Bronchial epithelial cell (primary cell): ENCODE measurements at places on chromosomes 7 and 10.

GRCh38 chr10:7157091-7157490 is 253.7 kb downstream of the SFMBT2 start:
- DNase-seq: no peak

- no peak for DNase-seq
Observed at GRCh38 chr10:56258378-56258777, 102.7 kb downstream of the ZWINT start.

DNA sequence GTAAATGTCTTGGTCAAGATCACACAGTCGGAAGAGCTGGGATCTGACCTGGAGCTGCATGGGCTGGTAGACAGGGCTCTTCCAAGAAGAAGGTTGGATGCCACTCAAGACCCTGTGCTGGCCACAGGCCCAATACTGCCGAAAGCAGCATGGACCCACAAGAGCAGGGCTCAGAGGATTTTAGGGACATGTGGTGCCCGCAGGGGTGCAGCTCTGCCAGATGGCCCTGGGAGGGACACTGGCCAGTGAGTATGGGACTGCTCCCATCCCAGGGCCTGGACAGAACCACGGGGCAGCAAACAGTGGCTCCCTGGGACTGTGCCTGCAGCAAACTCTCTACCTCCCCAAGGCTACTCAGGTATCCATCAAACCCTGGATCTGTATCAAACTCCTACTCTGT is 12.4 kb downstream of the MAT1A start:
- no peak for DNase-seq

GRCh38 chr10:21369697-21370096 is 155.8 kb downstream of the SKIDA1 start:
- no peak for DNase-seq

GRCh38 chr10:3530783-3531645 is 254.0 kb downstream of the KLF6 start:
- peak; percentile 87 for DNase-seq

- DNase-seq: no peak
Observed at GRCh38 chr10:103742824-103743223, 112.6 kb downstream of the SH3PXD2A start.

- DNase-seq: no peak
Observed at GRCh38 chr10:118249714-118250113, 92.4 kb downstream of the FAM204A start.

DNA sequence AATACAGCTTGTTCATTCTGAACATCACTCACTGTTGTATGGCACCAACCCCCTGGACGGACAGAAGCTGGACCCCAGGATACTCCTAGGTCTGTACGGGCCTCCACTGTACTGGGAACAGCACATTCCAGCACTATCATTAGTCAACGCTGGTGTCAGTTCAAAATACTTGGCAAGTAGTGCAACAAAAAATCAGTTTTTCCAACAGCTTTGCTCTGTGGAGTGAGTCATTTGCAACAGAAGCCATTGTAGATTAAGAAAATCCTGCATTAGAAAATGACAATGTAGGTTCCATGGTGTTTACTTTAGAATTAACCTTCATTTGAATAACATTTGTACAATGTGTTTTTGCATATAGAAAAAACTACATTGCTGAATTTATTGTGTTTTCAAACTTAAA is 266.6 kb downstream of the HDAC9 start:
- DNase-seq: no peak

- DNase-seq: no peak
Observed at GRCh38 chr10:562142-562541, 127.3 kb downstream of the DIP2C start.

DNA sequence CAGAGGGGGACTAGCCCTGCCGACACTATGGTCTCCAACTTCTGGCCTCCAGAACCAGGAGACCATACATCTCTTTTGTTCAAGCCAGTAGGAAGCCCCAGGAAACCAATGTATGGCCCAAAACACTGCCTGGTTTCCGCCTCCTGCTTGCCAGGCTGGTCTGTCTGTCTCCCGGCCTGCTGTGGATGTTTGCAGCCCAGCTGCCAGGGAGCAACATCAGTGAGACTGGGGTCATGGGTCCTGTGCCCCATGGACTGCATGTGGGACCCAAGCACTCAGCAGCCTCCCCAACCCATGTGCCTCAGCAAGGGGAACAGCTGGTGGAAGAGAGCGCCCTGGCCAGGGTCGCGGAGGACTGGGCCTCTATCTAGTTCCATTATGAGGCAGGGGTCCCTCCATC is 33.4 kb upstream of the NUB1 start:
- no peak for DNase-seq

DNA sequence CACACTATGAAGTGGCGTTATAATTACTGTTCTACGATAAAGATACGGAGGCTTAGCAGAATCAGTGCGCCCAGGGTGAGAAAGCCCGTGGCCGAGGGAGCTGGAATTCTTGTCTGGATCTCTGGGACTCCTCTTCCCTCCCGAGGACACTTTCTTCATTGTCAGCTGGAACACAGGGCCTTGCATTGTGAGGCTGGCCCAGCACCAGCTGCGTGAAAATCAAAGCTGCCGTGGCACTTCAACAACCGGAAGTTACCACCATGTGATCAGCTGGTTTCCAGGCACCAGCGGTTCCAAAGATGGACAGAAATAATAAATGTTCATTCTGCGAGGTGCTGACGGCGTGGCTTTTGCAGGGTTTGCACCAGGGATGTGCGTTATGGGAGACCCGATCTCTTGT is 234.0 kb upstream of the PITRM1 start:
- no peak for DNase-seq

GRCh38 chr7:45033931-45034290 is 33.9 kb downstream of the CCM2 start:
- DNase-seq: peak; percentile 98

DNA sequence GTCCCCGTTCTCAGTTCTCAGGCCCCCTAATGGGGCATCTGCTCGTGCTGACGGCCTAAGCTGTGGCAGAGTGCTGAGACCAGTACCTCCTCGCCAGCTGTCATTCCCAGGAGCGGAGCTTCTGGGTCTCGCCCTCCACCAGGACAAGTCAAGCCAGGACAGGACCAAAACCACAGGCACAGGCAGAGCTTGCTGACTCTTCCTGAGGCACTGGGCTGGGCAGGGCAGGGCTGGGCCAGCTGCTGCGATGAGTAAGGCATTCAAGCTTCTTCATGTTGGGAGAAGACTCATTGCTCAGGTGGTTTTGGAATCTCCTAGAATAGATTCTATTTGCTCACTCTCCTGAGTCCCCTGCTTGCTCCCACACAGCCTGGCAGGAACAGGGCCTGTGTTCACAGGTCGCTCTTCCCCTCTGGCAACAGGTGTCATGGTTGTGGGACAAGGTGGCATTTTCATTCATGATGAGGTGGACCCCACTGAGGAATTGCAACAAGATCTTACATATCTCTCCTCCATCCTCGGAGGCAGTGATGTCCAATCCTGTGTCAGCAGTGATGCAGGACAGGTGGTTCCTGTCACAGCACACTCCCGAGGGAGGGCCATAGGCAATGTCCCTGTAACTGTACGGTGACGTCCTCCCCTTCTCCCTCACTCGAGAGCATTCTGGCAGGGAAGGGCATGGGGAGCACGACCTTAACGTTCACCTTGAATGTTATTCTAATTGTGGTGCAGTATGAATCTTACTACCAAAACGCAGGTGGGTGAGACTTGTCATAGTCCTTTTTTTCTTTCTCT is 17.0 kb upstream of the SH3PXD2A start:
- peak; percentile 99 for DNase-seq

DNA sequence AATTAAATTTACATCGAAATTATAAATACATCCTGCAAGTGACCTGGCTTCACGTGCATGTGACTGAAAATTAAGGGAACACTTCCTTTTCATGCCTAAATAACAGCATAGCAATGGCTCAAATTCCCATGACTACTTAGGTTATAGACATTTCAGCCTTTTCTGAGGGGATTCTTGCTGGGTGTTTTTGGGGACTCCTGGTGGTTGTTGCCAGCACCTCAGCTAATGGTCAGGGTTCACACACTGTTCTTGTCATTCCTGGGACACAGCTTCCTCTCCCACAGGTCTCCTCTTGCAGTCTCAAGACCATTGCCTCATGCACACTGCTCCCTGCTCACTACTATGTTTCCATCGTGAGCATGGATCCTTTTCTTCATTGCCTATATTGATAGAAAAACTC is 148.9 kb upstream of the GLI3 start:
- no peak for DNase-seq

DNA sequence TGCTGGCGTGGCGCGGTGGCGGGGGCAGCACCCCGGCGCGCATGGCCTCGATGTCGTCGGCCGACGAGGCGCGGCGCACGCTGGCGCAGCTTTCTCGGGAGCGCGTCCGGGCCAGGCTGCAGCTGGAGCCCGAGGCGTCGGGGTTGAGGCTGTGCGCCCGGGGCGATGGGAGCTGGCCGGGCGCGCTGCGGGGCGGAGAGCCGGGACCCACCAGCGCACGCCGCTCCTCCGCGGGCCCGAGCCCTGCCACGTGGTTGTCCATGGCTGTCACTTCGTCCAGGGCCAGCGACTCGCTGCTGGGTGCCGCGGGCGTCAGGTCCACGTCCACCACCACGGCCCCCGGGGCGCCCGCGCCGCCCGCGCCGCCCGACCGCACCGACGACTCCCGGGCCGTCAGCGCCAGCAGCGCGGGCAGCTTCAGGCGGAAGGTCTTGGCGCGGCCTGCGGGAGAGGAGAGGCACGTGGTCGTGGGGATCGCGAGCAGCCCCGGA is 20.0 kb downstream of the KCNH2 start:
- no peak for DNase-seq

- DNase-seq: no peak
Observed at GRCh38 chr7:29193316-29194205, 1.0 kb upstream of the CHN2 start.

DNA sequence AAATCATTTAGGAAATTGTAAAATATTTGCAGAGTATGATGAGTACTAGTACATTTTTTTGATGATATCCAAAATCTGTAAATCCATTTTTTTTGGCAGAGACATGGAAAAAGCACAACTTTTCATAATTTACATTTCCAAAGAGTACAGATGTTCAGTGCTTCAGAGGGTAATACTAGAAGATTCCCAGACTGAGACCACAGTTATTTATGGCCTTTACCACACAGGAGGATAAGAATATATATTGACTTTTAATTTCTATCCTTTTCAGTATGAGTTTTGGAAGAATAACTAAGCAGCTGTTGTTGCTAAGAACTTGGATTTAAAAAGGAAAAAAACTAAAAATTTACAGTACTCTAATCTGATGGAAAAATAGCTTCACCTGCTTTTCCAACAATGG is 61.9 kb downstream of the HGF start:
- DNase-seq: no peak

DNA sequence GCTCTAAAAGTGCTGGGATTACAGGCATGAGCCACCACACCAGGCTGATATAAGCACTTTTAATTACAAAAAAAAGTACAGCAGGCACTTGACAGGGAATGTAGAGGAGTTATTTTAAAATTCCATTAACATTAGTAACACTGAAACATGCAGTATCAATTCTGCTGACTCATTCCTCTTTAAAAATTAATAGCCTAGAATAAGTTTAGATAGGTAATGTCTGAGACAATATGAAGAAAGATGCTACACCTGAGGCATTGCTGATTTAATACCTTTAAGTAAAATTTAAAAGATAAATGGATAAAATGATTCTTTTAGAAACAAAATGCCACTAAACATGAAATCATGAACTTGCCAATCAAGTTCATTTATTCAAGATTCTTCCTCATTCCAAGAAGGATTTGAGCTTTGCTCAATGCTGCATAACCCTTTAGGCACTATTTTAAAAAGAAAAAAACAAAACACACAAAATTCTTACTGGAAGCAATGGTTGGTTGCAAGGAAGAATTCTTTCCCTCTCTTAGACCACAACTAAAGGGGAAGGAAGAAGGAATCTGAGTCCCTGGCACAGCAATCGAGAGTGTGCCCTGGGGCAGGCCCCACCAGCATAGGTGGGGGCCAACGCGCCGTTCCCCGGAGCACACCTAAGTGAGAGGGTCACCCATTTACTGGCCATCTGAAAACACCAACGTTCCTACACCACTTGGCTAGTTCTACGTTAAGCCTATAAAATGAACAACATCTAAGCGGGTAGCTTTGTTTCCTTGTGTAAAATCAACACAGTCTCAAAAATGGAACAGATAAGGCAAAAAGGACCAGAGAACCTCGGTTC is 26.6 kb downstream of the ESYT2 start:
- DNase-seq: peak; percentile 76

- DNase-seq: no peak
Observed at GRCh38 chr10:83190614-83191013, 948.7 kb upstream of the GHITM start.

DNA sequence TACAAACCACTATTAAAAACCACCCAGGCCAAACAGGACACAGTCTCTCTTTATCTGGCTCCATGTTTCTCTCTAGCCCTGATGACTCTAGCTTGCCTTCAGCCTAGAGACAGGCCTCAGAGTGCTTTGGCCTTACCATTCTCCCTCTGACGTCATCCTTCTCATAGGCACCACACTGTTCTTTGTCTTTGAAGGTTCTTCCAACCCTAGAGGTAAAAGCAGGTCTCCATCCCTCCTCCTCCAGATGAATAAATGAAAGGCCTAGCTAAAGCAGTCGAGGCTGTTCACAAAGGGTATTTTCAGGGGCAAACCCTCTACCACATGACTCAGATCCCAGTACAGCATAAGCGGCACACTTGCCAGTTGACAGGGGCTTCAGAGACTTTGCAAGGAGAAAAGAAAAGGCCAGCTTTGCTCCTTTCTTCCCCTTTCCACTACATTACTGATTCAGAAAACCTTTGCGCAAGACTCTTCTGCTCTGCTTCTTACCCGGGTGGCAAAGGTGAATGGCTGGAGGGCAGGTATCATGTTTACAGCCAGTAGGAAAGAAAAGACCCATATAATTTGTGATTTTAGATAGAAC is 14.8 kb downstream of the NFE2L3 start:
- DNase-seq: no peak

DNA sequence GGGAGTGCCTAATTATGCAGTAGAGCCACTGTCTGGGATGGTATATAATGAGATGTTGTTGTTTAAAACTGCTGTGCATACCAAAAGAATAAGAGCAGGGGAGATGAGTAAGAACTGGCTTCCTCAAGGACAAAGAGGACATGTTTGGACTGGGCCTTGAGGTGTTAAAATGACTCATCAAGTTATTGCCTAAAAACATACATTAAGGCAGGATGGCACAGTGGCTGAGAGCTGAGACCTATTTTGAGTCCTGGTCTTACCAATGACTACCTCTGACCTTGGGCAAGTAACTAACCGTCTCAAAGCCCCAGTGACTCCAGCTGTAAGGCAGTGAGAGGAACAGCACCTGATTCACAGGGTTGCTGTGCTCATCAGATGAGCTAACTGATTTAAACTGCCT is 71.1 kb downstream of the CFAP58 start:
- DNase-seq: peak; percentile 95

- DNase-seq: no peak
Observed at GRCh38 chr10:13062803-13063202, 37.2 kb upstream of the OPTN start.

DNA sequence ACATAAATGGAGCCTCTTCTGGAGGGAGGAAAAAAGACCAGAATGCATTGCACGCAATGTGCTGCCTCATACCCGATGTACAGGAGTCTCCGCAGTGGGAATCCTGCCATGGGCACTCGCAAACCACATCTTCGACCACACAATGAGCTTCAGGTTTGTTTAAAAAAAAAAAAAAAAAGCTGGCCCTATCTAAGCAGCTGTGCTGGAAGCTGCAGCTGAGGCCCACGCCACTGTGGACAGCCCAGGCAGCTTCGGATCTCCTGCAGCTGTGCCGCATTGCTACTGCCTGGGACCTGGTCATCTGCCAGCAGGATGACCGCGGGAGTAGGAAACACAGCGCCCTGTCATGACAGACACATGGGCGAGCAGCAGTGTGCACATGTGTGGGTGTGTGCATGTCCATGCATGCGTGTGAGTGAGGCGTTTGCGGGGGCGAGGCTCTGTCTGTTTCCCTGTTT is 26.0 kb downstream of the EN2 start:
- DNase-seq: peak; percentile 8
